Neural crest cell (in vitro differentiated cells): ENCODE measurements at places on chromosomes 16 and 17. TPM values are rescaled to one million over a fixed set of nuclear protein-coding genes. Genes with fewer than 3 reads are reported as not detected.

GRCh38 chr17:50347894-50348291, 2.0 kb downstream of the XYLT2 start:
- no peak for DNase-seq

GRCh38 chr16:30967795-30968194, 10.2 kb downstream of the SETD1A start:
- DNase-seq = no peak

DNA sequence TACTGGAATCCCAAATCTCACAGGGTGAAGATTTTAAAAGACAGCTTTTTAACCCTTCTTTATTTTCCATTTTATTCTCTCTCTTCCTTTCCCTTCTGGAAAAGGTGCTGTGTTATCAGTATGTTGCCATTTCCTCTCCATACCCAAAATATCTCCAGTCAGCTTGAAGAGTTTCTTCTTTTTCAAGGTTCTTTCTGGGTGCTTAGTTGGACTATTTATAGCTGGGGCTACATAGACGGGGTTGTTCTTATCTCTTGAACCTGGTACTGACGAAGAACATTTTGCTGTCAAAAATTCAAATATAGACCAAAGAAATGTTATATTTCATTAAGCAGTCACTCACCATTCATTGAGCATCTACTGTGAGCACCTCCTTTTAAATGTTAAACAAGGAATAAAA, 48.6 kb downstream of the IST1 start:
- DNase-seq = no peak

The KRT15 gene
- not detected in 2 replicates for total RNA-seq

DNA sequence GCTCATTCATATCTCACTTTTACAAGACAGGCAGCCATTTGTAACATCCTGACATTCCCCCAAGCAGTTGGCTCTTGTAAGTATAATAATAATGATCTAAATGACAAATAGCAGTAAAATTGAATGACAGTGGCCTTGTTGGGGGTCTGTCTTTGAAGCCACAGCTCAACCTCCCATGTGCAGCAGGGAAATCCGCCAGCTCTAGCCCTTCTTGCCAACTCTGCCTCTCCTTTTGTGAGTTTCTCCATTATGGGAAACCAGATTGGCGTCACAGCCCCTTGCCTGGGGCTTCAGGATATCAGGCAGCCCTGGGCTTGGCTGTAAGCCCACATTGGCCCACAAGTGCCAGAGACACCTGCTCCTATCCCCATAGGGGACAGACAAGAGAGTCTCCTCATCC, 70.4 kb upstream of the CACNG5 start:
- DNase-seq = no peak

GRCh38 chr16:87602001-87602775, at the start of gene JPH3:
Gene JPH3, plus strand, starts transcription at chr16:87602508. Its CDS starts 639 bp downstream, at chr16:87603147.
- DNase-seq = no peak
